ENCODE measurements at places on chromosomes 2 and 18.

DNA sequence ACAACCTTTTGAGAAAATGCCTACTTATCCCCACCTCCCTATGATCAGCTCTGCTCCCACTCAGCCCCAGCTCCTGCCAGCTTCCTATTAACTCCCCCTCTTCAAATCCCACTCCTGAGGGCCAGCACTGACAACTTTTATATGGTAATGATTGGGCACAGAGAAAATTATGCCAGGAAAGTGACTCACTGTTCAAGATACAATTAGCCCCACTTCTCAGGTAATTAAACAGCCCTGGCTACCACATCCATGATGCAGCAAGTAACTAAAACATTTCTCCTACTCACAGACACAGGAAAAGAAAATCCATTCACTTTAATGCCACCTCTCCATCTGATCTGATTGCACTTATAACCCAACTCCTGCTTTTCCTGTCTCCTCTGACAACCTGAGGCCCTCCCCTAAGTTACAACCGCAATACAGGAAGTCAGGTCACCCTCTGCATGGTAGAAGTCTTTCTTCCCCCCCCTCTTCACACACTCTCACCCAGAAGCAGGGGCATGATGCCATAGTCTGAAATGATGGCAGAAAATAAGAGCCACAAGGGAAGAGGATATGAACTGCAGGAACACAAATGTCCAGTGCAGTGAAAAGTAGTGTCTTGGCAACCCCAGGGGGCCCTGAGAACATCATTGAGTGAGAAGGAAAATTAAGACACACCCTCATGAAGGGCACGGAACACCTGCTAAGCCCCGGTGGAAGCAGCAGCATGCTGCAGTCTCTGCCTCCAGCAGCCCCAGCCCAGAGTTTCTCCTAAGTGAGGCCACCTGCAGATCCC, 54.4 kb downstream of the STK39 start:
- no peak for DNase-seq

- no peak for DNase-seq
These were observed 129.1 kb downstream of the PIEZO2 start for GRCh38 chr18:11020161-11020853.

DNA sequence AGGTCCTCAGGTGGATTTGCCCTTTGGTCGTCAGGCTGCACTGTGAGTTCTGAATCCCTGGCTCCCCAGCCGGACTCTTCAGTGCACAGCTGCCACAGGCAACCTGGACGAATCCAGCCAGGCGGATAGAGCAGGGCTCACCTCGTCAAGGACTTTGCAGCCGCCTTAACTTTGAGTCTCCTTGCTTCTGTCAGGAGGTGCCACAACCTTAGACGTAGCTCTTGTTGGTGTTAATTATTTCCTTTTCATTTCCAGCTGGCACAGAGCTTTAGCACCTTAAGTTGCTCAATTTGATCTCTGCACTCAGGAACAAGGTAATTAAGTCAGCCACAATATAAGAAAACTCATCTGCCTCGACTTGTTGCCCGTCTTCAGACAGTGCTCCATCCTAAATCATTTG, 17.7 kb downstream of the SMIM21 start:
- DNase-seq = no peak

- no peak for DNase-seq
These were observed 96.5 kb downstream of the MYT1L start for GRCh38 chr2:2234398-2235195.

GRCh38 chr2:118250001-118250400, 161.7 kb downstream of the INSIG2 start:
- DNase-seq = no peak

DNA sequence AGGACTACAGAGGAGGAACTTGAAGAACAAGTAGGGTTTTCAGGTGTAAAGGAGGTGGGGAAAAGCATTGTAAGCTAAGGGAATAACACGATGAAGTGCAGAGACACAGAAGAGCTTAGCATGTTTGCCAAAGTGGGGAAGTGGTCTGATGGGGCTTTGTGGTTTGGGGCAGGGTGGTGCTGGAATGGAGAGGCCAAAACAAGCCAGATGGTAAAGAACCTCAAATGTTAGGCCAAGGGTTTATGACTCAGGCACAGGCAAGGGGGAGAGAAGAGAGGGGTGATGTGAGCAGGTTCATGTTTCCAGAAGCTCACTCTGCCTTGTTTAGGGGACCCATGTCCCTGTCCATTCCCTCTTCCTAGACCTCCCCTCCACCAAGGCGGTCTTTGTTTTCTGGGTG, 104.5 kb upstream of the YWHAQ start:
- no peak for DNase-seq

GRCh38 chr2:1366546-1367134, 46.6 kb upstream of the TPO start:
- DNase-seq = no peak

- DNase-seq = peak; percentile 46
These were observed 132.8 kb downstream of the TPO start for GRCh38 chr2:1546023-1546591.

GRCh38 chr2:69291721-69292120, 95.3 kb downstream of the GFPT1 start:
- no peak for DNase-seq

DNA sequence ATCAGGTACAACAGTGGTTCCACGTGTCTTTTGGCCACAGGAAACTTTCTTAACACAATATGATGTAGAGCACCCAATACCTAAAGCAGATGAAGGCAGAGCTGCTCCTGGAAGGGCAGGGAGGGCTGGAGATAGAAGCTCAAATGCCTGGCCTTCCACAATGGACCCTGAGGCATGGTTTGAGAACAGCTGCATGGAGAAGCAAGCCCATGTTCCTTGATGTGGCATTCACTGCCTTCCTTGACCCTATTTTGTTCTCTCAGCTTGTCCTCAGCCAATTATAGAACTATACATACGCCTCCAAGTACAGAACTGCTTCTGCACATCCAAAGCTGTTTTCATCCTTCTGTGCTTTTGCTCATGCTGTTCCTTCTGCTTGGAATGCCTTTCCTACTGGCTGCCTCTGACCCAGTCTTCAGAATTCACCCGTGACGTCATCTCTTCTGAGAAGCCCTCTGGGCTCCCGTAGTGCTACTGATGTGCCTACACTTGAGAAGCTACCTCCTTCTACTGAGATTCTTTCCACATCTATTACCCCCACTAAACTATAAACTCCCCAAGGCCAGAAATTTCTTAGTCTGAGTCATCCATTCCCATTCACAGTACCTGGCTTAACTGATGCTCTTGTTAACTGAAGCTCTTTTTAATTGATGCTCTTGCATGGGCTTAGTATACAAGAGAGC, 69.9 kb downstream of the CHRNA1 start:
- DNase-seq = no peak

DNA sequence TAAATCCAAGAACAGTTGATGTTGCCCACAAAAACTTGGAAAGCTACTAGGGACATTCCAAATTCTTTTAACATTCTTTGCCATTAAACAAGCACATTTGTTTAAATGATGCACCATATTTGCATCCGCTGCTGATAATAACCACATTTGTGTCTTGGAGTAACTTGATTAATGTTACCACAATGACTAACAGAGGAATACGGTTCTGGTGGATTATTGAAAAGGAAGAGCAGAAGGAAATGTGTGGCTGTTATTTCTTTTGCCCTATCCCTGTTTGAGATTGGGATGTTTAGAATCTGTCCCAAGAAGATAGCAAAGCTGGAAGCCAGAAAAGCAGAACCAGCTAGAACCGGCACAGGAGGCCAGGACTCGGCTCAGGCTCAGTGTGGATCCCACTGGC, 39.2 kb upstream of the RASGRP3 start:
- DNase-seq = no peak

GRCh38 chr2:48170281-48170680, 264.0 kb upstream of the FBXO11 start:
- no peak for DNase-seq

GRCh38 chr2:139876321-139876720, 1096.1 kb upstream of the NXPH2 start:
- DNase-seq = peak; percentile 4
